Chondrocyte (in vitro differentiated cells): ENCODE measurements at places on chromosomes 16 and 17. TPM values are rescaled to one million over a fixed set of nuclear protein-coding genes. Genes with fewer than 3 reads are reported as not detected.

Gene CLEC19A
- total RNA-seq, result not detected in 3 replicates

Gene HS3ST4
- not detected in 3 replicates for total RNA-seq

Gene SLC6A4
- total RNA-seq, result not detected in 3 replicates

Gene VMP1
- total RNA-seq, result 295 to 347 TPM (median 324 TPM) in 3 replicates

Gene RHBDF1
- 52.4 to 55.5 TPM (median 52.7 TPM) in 3 replicates for total RNA-seq

Gene PERCC1
- total RNA-seq, result not detected in 3 replicates

Gene FBXL16
- total RNA-seq, result 0.53 to 0.87 TPM (median 0.82 TPM) in 3 replicates

Gene USP32
- 35.2 to 42.2 TPM (median 41.1 TPM) in 3 replicates for total RNA-seq

Gene ITGA2B
- 1.7 to 2.2 TPM (median 2.0 TPM) in 3 replicates for total RNA-seq

Gene KRT39
- not detected in 3 replicates for total RNA-seq
